ENCODE measurements at places on chromosomes 1 and 21. TPM values are rescaled to one million over a fixed set of nuclear protein-coding genes. Genes with fewer than 3 reads are reported as not detected.

Gene TTC39A
- 2.0 TPM for total RNA-seq

Gene PAX7
- total RNA-seq, result not detected

DNA sequence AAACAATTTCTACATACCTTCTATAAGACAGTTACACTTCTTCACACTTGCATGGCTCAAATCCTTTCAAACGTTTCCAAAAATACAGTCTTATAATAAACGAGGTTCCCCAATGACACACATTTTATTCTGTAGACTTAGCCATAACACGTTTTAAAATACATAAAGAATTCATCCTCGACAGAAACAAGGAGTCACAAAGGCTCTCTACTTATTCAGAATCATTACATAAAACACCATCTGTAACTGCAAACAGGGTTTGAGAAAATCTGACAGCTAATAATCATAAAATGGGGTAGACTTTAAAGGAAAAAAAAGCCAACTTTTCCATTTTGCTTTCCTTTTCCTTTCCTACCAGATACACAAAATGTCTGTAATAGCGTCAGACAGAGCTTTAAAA is 1.8 kb downstream of the PIK3R3 start:
- no peaks in the 10 kb centered on the region for H3K27me3 ChIP-seq
- H3K4me3 ChIP-seq, result peak overlapping the region; percentile 70
- H3K27ac ChIP-seq, result peak overlapping the region; percentile 96

- no peak overlapping the region for H3K4me3 ChIP-seq
- H3K36me3 ChIP-seq, result no peaks in the 10 kb centered on the region
- H3K4me1 ChIP-seq, result no peaks in the 10 kb centered on the region
These were observed 37.8 kb upstream of the S1PR1 start for GRCh38 chr1:101198842-101199636.

Gene ARTN
- total RNA-seq, result 2.7 TPM

Gene CELA3A
- not detected for total RNA-seq

Gene AMY1A
- not detected for total RNA-seq

Gene NBPF10
- 2.8 TPM for total RNA-seq

DNA sequence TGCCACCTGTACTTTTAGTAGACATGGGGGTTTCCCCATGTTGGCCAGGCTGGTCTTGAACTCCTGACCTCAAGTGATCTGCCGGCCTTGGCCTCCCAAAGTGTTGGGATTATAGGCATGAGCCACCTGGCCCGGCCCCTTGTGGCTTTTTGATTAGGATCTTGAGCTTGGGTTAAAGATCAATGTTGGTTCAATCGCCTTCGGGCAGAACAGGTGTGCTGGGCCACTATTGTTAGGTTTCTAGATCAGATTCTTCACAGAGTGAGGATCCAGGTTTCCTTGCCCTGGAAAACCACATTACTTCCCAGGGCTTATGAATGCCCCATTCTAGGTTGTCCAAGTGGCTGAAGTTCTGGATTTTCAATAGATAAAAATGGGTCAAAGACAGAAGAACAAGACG is 6.1 kb downstream of the ETV3 start:
- no peak for DNase-seq
- H3K27ac ChIP-seq, result no peak overlapping the region
- H3K4me3 ChIP-seq, result no peak overlapping the region

DNA sequence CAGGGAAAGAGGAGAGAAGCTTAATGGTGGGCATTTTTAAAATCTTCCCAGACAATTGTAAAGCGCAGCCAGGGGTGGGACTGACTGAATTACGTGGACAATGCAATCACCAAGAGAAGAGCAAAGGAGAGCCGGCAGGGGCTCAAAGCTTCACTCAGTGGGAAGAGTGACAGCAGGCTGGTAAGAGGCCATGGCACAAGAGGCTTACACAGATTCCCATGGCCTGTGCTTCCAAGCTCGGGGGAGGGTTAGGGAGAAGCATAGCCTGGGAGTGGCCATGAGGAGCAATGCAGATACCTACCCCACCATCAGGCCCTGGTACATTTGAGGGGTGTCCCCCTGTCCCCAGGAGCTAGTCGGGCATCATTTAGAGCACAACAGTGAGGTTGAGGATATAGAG is 27.1 kb upstream of the SEC16B start:
- no peak overlapping the region for H3K4me3 ChIP-seq
- no peaks in the 10 kb centered on the region for H3K36me3 ChIP-seq
- no peak overlapping the region for H3K27ac ChIP-seq

GRCh38 chr1:46315669-46316403 is 12.3 kb downstream of the UQCRH start:
- no peaks in the 10 kb centered on the region for H3K36me3 ChIP-seq
- no peaks in the 10 kb centered on the region for H3K27me3 ChIP-seq
- H3K4me3 ChIP-seq, result no peak overlapping the region
- no peak for DNase-seq

Gene RUNX3
- total RNA-seq, result 1.6 TPM

DNA sequence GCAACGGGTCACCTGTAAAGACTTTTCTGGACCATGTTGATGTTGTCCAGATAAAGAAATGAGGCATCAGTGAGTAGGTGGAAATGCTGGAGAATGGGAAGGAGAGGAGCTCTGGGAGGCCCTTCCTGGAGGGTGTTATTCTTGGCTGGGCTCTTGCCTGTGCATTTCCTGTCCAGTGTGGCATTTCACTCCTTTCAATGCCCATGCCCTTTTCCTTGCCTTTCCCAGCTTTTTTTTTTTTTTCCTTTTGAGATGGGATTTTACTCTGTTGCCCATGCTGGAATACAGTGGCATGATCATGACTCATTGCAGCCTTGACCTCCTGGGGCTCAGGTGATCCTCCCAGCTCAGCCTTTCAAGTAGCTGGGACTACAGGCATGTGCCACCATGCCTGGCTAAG is 11.8 kb downstream of the NOS1AP start:
- H3K27me3 ChIP-seq, result no peaks in the 10 kb centered on the region
- H3K4me1 ChIP-seq, result no peaks in the 10 kb centered on the region
- no peaks in the 10 kb centered on the region for H3K36me3 ChIP-seq
- H3K27ac ChIP-seq, result no peak overlapping the region
- DNase-seq, result no peak

- DNase-seq, result no peak
- no peak overlapping the region for H3K27ac ChIP-seq
- H3K36me3 ChIP-seq, result no peaks in the 10 kb centered on the region
- no peaks in the 10 kb centered on the region for H3K27me3 ChIP-seq
- H3K4me1 ChIP-seq, result no peaks in the 10 kb centered on the region
These were observed 9.0 kb downstream of the ARHGEF16 start for GRCh38 chr1:3463408-3463863.

GRCh38 chr1:156571919-156572662 is at the start of gene IQGAP3:
TSS of gene IQGAP3 (minus strand) at chr1:156572565. CDS start at chr1:156572529, 36 bp downstream.
- H3K36me3 ChIP-seq, result no peaks in the 10 kb centered on the region
- peak; percentile 83 for DNase-seq
- H3K27me3 ChIP-seq, result no peaks in the 10 kb centered on the region

DNA sequence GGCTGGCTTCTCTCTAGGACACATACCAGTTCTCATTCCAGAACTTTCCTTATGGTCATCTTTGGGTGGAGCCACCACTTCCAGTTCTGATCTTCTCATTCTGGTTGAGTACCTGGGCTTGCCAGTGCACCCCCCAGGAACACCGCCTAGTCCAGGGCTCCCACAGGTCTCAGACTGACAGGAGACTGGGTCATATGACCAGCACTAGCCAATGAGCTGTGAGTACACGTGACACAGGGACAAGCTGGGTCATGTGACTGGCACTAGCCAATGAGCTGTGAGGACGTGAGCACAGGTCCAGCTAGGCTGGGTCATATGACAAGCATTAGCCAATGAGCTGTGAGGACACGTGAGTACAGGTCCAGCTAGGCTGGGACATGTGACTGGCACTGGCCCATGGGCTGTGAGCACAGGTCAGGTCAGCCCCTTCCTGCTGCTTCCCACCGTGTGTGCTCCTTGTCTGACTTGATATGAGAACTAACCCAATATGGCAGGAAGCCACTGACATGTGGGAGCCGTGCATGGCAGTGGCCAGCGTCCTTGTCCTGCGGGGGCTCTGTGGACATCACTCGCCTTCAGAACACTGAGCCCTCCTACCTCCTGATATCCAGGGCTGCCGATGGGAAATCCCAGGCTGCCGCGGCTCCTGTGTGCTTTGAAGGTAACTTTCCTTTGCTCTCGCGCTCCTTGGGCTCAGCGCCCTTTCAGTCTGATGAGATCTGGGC is 22.7 kb downstream of the KRTAP10-1 start:
- H3K27me3 ChIP-seq, result no peaks in the 10 kb centered on the region
- no peak overlapping the region for H3K27ac ChIP-seq
- no peak overlapping the region for H3K4me3 ChIP-seq
- DNase-seq, result no peak
- H3K4me1 ChIP-seq, result no peaks in the 10 kb centered on the region
- no peaks in the 10 kb centered on the region for H3K36me3 ChIP-seq

GRCh38 chr1:162690672-162691434 is 58.6 kb downstream of the DDR2 start:
- peaks cover 10% of the 10 kb centered on the region for H3K4me1 ChIP-seq
- H3K4me3 ChIP-seq, result no peak overlapping the region
- peak; percentile 64 for DNase-seq
- no peaks in the 10 kb centered on the region for H3K27me3 ChIP-seq

DNA sequence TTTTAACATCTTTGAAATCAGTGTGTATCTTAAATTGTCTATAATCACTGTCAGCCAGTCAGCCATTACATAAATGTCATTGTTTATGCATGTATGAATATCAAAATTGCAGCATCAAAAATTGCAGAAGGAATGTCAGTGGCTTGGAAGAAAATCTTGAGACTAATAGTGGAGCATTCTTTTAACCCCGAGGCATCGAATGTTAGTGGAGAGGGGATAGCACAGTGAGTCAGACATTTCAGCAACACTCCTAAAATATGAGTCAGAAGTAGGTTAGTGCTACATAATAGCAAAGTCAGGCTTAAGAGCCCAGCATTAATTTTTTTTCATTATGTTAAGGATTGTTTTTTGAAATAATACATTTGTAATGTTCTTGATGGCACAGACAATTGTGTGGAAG is 45.5 kb downstream of the SNRPE start:
- no peaks in the 10 kb centered on the region for H3K36me3 ChIP-seq
- no peak overlapping the region for H3K4me3 ChIP-seq
- no peaks in the 10 kb centered on the region for H3K4me1 ChIP-seq
- H3K27ac ChIP-seq, result no peak overlapping the region

Gene PTPRU
- total RNA-seq, result 9.5 TPM

Gene ATP6V1G3
- not detected for total RNA-seq

Gene CD164L2
- not detected for total RNA-seq

- peaks cover 8% of the 10 kb centered on the region for H3K27me3 ChIP-seq
- H3K27ac ChIP-seq, result no peak overlapping the region
- no peak for DNase-seq
- no peak overlapping the region for H3K4me3 ChIP-seq
- H3K4me1 ChIP-seq, result peaks cover 4% of the 10 kb centered on the region
- no peaks in the 10 kb centered on the region for H3K36me3 ChIP-seq
These were observed 5.4 kb downstream of the TFF3 start for GRCh38 chr21:42309753-42310213.

Gene ZBTB18
- 16.7 TPM for total RNA-seq

DNA sequence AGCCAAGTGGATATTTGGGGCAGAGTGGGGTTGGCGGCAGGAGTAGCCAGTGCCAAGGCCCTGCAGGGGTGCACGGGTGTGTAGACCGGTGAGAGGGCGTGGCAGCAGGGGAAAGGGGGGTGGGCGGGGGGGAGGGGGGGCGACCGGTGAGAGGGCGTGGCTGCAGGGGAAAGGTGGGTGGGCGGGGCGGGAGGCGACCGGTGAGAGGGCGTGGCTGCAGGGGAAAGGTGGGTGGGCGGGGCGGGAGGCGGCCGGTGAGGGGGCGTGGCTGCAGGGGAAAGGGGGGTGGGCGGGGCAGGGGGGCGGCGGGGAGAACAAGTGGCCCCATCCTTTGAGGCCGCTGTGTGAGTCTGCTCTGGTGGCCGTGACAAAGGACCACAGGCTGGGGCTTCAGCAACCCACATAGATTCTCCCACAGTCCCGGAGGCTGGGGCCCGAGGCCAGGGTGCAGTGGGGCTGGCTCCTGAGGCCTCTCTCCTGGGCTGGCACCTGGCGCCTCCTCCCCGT is 25.8 kb downstream of the RRP1 start:
- H3K4me1 ChIP-seq, result no peaks in the 10 kb centered on the region
- no peak overlapping the region for H3K27ac ChIP-seq
- H3K36me3 ChIP-seq, result no peaks in the 10 kb centered on the region
- no peak overlapping the region for H3K4me3 ChIP-seq
- H3K27me3 ChIP-seq, result no peaks in the 10 kb centered on the region

GRCh38 chr1:216723274-216723780 is at the start of gene ESRRG:
TSS of gene ESRRG (minus strand) at chr1:216723429. CDS start at chr1:216723299, 130 bp downstream.
- H3K27ac ChIP-seq, result no peak within 1 kb of the TSS
- H3K36me3 ChIP-seq, result no peaks in the 10 kb centered on the region
- no peaks in the 10 kb centered on the region for H3K4me1 ChIP-seq
- no peak within 1 kb of the TSS for H3K4me3 ChIP-seq

Gene TNNT2
- total RNA-seq, result not detected

Gene CHD5
- total RNA-seq, result 1.3 TPM
